Sigmoid colon (tissue), 7 donors: ENCODE measurements at places on chromosomes 16 and 17. TPM values are rescaled to one million over a fixed set of nuclear protein-coding genes. Genes with fewer than 3 reads are reported as not detected.

- DNase-seq, result no peak
These were observed 15.1 kb upstream of the LHX1 start for GRCh38 chr17:36922175-36922574.

Gene SLC5A11
- not detected for total RNA-seq

Gene OR4D1
- not detected for total RNA-seq

Gene AXIN2
- total RNA-seq, result 15.3 TPM

Gene CES2
- total RNA-seq, result 24.0 TPM

Gene ATP6V0A1
- total RNA-seq, result 53.5 TPM

DNA sequence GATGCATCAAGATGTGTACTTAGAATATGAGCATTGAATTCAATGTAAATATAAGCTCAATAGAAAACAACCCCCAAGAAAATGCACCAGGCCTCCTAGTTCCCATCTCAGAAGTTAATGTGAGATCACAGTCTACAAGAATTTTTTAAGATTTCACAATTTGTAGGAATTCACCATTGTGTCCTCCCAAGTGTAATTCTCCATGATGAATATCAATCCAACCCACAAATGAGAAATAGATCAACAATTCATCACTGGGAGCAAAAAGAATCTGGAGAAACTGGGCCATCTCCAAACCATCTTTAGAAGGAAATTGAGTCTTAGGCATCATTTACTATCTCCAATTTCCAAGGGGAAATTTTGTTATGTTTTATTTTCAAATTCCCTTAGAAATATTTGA, 310.5 kb upstream of the GOT2 start:
- DNase-seq, result no peak

GRCh38 chr16:67942200-67942509, 1.8 kb downstream of the LCAT start:
- no peak for DNase-seq

- no peak for DNase-seq
These were observed 23.6 kb upstream of the DYNC1LI2 start for GRCh38 chr16:66774981-66775380.

DNA sequence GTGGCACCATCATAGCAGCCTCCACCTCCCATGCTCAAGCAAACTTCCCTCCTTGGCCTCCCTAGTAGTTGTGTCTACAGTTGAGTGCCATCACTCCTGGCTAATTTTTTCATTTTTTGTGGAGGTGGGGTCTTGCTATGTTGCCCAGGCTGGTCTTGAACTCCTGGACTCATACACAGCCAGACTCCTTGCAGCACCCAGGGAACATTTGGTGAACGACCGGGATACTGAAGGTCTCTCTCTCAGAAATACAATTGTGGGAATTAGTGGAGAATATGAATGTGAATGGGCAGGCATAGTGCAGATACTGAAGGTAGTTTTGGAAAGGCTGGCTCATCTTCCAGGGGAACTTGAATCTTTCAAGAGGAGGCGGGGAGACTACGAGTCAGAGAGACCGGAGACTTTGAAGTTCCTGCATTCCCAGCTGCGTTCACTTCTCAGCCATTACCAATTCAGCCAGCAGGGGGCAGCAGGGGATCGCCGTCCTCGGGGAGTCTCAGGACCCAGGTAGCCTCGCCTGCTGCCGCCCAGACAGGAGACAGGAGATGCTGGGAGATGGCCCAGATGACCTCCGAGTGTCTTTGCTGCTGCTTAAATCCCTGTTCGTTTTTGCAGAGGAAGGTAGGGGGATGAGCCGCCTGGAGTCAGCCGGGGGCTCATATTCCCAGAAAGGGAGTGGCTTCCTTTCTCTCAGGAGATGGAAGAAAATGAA, 68.6 kb downstream of the HAPSTR1 start:
- DNase-seq, result no peak

Gene HS3ST6
- not detected for total RNA-seq

Gene SPN
- total RNA-seq, result 0.28 TPM

DNA sequence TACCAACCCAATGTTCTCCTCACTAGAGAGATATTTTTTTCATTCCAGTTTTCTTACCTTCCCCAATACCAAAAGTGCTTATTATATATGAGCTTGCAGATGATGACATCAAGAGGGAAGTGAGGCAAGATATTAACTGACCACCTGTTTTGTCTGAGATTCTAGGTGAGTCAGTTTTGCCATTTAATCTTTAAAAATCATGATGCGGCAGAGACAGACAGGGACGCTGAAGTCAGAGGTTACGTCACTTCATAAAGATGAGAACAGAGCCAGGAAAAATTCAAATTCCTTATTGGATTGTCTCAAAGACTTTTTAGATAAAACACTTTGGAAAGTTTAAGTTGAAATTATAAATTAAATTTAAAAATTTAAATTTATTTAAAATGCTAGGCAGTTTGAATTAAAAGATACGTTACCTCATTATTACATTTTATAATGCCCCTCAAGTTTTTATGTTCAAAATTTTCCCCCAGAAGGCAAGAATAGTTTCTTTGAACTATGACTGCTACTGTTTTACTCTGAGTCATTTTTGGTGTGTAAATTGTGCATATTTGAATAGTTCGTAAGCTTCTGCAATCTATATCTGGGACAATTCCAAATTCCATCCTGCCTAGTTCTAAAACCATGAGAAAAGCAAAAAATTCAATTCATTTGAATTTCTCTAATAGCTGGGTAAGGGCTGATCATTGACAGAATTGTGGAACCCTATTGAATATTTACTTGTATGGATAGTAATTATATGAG, 839.6 kb upstream of the GOT2 start:
- DNase-seq, result no peak

DNA sequence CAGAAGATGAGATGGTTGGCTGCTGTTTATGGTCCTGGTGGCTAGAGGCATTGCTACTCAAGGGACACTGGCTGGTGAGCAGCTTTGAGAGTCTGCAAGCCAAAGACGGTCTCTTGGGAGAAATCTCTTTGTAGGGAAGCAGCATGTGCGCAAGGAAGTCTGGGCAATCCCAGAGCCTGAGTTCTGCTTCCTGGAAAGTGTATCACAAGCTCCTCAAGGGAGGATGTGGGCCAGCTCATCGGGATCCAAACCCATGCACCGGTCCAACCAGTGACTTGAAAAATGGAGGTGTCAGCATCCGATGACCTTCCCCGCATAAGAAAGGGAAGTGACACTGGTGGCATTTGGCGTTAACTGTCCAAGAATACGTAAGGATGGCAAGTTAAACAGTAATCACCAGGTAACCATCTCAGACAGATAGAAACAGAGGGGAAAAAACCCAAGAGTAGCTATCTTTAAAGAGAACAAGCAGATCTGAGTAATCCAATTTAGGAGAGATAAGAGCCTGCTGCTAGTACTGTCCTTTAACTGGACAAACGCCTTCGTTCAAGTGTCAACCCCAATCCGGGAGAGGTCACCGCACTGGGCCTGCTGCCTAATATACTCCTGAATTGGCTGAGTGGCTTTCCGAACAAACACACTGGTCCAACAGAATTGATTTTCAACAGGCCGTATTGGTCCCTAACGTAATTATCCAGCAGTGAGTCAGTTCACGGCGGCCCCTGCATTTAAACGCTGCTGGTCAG, 303.0 kb upstream of the ZFHX3 start:
- no peak for DNase-seq

Gene DLX3
- total RNA-seq, result not detected

- DNase-seq, result no peak
These were observed 11.7 kb downstream of the ANKRD11 start for GRCh38 chr16:89478576-89479221.

- DNase-seq, result no peak
These were observed 66.7 kb upstream of the TANC2 start for GRCh38 chr17:62899361-62899760.

Gene TPSG1
- total RNA-seq, result not detected

Gene TBC1D3
- total RNA-seq, result not detected

Gene TBC1D28
- total RNA-seq, result not detected

Gene TMEM100
- total RNA-seq, result 9.0 TPM

Gene CFAP119
- 2.8 TPM for total RNA-seq

Gene CKLF
- total RNA-seq, result 27.8 TPM

Gene HSD17B2
- not detected for total RNA-seq

DNA sequence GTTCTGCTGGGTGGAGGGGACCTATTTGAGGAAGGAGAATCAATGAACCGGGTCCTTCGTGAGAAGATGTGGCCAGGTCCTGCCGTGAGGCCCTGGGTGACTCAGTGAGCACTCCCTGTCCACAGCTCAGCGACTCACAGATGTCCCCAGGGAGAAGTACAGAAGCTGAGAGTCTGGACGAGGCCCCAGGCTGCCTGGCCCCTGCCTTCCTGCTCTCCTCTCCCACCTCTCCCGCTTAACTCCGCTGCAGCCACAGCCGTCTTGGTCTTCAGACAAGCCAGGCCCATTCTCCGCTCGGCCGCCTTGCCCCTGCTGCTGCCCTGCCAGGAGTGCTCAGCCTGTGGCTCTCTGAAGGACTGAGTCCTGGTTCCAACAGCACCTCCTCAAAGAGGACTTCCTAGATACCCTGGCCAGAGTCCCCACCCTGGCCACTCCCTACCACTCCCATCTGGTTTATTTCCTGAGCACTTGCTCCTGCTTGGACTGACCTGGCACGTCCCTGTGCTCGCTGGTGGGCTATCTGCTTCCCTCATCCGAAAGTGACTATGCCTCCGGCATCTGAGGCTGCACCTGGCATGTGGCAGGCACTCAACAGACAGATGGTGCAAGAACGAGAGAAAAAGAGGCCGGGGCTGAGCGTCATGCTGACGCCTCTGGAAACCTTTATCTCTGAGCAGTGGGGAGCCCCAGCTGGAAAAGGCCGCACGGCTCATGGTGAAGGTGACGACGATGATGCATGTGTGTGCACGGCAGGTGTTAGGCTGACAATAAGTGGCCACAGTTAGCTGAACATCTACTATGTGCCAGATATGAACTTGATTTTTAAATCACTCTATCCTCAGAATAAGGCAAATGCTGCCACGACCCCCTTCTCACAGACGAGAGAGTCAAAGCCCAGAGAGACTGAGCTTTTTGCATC, 9.2 kb upstream of the TNFRSF13B start:
- DNase-seq, result no peak

DNA sequence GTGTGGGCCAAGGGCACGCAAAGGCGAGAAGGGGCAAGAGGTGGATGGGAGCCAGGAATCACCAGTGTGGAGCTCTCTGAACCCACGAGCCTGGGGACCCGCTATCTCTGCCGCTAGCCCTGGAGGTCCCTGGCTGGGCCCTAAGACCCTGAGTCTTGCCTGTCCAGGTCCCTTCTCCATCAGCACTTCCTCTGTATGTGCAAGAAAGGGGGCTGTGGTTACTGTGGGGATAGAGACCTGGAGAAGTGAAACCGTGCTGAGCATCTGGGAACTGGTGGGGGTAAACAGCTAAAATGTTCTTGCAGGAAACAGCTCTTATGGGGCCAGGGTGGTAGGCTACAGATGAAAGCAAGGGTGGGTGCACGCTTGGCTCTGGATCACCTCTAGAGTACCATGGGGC, 3.1 kb downstream of the SPNS3 start:
- no peak for DNase-seq

DNA sequence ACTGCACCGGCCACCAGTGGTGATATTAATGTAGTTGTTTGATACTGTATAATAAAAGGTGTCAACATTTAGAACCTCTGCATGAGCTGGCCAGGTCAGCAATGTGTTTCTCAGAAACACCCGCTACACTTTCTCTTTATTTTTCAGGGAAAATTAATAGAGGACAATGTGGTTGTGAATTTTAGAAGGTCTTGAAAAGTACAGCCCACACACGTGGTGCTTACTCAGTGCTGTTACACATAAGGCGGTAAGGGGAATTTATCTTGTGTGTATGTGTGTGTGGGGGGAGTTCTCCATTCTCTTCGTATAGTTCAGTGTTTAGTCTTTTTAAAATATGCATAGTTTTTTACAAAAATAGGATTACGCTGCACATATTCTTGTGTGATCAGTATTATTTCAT, 4.4 kb upstream of the ZFP1 start:
- no peak for DNase-seq

GRCh38 chr16:46768809-46769208, 20.7 kb upstream of the MYLK3 start:
- no peak for DNase-seq

Gene PSMB10
- 38.3 TPM for total RNA-seq

Gene SLFN11
- total RNA-seq, result 28.0 TPM

DNA sequence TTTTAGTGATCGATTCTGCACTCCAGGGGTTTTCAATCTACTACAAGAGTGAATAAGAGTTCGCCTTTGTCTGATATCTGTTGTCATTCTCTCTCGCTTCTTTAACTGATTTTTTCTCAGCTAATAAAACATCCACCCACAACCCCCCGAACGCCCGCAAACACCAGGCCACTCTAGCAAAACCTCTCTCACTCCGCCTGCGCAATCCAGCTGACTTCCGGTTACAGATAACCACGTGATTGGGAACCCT, 338 bp upstream of the RPL19 start:
- DNase-seq, result peak; percentile 97

DNA sequence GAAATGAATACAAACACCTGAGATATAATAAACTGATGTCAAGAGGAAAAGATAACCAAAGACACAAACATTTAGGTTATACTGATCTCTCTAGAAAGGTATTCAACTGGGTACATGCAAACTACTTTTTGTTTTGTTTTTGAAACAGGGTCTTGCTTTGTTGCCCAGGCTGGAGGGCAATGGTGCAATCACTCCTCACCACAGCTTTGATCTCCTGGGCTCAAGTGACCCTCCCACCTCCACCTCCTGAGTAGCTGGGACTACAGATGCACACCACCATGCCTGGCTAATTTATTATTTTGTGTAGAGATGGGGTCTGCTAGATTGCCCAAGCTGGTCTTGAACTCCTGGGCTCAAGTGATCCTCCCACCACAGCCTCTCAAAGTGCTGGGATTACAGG, 38.1 kb downstream of the TEKT5 start:
- no peak for DNase-seq

DNA sequence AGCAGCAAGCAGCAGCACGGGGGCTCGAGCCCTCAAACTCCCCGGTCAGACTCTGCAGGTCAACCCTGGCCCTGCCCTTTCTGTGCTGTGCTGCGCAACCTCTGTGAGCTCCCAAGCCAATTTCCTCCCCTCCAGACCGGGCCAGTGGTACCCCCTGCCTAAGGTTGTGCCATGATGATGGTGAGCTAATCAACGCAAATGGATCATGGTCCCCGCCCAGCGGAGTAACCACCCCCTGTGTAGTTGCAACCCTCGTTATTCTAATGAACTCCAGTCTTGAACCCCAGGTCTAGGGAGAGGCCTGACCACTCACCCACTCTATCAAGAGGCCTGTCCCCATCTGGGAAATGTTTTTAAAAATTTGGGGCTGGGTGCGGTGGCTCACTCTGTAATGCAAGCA, 201.8 kb upstream of the FOXF1 start:
- DNase-seq, result peak; percentile 50
